ENCODE measurements at places on chromosomes 5 and 9.

DNA sequence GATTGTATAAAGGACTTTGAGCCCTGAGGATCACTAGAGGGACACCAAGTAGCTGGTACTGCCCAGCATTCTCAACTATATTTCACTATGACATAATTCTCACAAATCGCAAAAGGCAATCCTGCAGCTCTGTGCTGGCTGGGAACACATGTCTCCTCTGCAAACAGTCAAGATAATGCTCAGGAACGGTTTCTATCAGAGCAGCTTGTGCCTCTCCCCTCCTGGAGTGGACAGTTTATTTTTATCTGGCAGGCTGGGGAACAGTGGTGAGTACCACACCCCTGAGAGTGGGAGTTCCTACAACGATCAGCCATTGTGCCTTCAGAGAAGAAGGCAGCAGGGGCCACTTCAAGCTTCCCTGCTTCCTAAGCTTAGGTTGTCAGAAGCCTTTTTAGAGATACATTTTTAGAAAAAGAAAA lies 65.8 kb downstream of the ERAP1 start:
- no peak for DNase-seq

- no peak for DNase-seq
Measured at GRCh38 chr9:130245474-130245873, 20.1 kb upstream of the HMCN2 start.

DNA sequence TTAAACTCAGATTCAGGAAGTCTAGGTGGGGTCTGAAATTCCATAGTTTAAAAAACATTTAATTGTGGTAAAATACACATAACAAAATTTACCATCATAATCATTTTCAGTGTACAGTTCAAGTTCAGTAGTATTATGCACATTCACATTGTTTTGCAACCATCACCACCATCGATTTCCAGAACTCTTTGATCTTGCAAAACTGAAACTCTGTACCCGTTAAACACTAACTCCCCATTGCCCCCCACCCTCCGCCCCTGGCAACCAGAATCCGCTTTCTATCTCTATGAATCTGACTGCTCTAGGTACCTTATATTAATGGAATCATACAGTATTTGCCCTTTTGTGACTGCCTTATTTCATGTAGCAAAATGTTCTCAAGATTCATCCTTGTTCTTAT lies 117.5 kb downstream of the CEP120 start:
- DNase-seq = no peak

DNA sequence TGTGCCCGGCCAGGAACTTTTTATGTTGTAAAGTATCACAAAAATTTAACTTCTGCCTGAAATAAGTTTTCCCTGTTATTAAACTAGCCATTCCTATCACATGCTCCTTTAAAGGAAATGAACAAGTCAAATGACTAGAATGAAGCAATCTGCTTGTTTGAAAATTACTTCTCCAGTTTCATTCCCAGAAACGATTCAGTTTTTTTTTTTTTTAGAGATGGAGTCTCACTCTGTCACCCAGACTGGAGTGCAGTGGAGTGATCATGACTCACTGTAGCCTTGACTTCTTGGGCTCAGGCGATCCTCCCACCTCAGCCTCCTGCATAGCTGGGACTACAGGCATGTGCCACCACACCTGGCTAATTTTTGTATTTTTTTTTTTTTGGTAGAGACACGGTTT lies 13.3 kb upstream of the GNG10 start:
- DNase-seq = no peak

GRCh38 chr5:123598028-123598689 lies 86.2 kb downstream of the CSNK1G3 start:
- DNase-seq = no peak

DNA sequence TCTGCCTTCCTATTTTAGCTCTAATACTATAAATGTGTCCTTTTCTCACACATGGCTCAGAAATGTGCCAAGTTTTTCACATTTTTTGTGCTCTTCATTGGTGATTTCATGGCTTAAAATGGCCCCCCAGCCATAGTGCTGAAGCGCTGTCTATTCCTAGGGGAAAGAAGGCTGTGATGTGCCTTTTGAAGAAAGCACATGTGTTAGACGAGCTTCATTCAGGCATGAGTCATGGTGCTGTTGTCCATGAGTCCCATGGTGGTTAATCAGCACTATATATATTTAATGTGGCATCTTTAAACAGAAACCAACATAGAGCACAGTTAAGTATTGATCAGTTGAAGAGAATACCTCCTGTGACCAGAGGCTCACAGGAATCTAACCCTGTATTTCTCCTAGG lies 55.8 kb downstream of the PDE8B start:
- no peak for DNase-seq

All from T-helper 17 cell (primary cell).